ENCODE measurements at places on chromosomes 16 and 17.

DNA sequence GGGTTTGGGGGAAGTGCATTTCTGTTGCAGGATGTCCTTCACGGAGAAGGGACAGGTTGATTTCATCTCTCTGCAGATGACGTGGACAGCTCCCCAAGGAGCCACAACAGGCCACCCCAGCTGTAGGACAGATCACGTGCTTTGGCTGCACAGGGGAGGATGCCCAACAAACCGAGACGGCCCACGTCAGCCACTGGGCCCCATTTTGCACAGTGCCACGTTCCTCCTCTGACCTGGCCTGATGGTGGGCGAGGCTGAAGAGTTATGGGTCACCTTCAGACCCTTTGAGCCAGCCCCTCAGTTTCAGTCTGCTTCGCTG lies 9.0 kb upstream of the RHBDL3 start:
- H3K27ac ChIP-seq = no peak overlapping the region
- H3K27me3 ChIP-seq = no peaks in the 10 kb centered on the region
- DNase-seq = no peak
- no peaks in the 10 kb centered on the region for H3K4me1 ChIP-seq

GRCh38 chr17:50602836-50603235 lies 31.8 kb upstream of the ABCC3 start:
- H3K36me3 ChIP-seq = no peaks in the 10 kb centered on the region
- no peak overlapping the region for H3K4me3 ChIP-seq
- no peaks in the 10 kb centered on the region for H3K27me3 ChIP-seq

DNA sequence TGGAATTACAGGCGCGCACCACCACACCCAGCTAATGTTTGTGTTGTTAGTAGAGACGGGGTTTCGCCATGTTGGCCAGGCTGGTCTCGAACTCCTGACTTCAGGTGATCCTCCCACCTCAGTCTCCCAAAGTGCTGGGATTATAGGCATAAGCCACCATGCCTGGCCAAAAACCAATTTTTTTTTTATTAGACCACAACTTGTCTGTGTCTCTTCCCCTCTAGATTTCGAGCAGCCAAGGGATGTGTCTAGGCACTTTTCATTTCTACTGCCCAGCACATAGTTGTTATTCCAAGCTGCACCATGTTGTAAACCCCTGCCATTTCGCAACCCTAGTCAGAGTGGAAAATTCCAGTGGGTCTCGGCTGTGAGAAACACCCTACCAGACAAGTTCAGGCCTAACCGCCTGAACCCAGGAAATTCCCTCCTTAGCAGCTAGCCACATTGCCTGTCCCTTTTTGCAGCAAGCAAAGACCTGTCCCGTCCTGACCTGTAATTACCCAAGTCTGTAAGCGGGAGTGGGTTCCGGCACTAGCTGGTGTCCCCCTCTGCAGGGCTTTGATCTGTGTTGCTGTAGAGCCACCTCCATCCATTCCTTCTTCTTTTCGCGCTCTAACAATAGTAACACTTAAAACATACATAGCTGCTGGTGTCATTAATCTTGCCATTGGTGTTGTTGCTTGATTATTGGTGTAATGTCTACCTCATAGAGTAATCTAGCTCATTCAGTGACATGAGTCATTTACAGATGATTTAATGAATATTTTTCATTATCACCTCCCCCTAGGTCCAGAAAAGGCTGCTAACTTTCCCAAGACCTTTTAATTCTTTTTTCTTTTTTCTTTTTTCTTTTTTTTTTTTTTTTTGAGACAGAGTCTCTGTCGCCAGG lies 77.3 kb upstream of the ATF7IP2 start:
- no peak overlapping the region for H3K4me3 ChIP-seq
- H3K27ac ChIP-seq = no peak overlapping the region
- no peak for DNase-seq
- no peaks in the 10 kb centered on the region for H3K27me3 ChIP-seq
- H3K36me3 ChIP-seq = no peaks in the 10 kb centered on the region

- no peaks in the 10 kb centered on the region for H3K4me1 ChIP-seq
- no peaks in the 10 kb centered on the region for H3K36me3 ChIP-seq
- no peaks in the 10 kb centered on the region for H3K27me3 ChIP-seq
- no peak for DNase-seq
Observed at GRCh38 chr17:43701318-43701743, 39.6 kb upstream of the MEOX1 start.

DNA sequence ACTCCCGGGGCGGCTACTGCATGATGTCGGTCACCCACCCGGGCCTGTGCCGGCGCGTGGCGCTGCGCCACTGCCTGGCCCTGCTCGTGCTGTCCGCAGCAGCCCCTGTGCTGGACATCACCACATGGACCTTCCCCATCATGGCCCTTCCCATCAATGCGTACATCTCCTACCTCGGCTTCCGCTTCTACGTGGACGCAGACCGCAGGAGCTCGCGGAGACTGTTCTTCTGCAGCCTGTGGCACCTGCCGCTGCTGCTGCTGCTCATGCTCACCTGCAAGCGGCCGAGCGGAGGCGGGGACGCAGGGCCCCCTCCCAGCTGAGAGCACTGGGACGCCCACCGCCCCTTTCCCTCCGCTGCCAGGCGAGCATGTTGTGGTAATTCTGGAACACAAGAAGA lies 29.8 kb downstream of the CDRT15 start:
- H3K4me3 ChIP-seq = no peak overlapping the region
- H3K36me3 ChIP-seq = no peaks in the 10 kb centered on the region
- H3K27ac ChIP-seq = no peak overlapping the region
- DNase-seq = no peak
- H3K4me1 ChIP-seq = no peaks in the 10 kb centered on the region
- H3K27me3 ChIP-seq = no peaks in the 10 kb centered on the region

- no peaks in the 10 kb centered on the region for H3K4me1 ChIP-seq
- no peak overlapping the region for H3K4me3 ChIP-seq
- H3K27me3 ChIP-seq = no peaks in the 10 kb centered on the region
- DNase-seq = no peak
- H3K27ac ChIP-seq = no peak overlapping the region
Observed at GRCh38 chr17:73989671-73990070, 213.8 kb upstream of the RPL38 start.

GRCh38 chr16:75007443-75007842 lies 8.6 kb downstream of the ZNRF1 start:
- H3K27ac ChIP-seq = no peak overlapping the region
- H3K27me3 ChIP-seq = no peaks in the 10 kb centered on the region
- H3K4me3 ChIP-seq = no peak overlapping the region
- no peak for DNase-seq

DNA sequence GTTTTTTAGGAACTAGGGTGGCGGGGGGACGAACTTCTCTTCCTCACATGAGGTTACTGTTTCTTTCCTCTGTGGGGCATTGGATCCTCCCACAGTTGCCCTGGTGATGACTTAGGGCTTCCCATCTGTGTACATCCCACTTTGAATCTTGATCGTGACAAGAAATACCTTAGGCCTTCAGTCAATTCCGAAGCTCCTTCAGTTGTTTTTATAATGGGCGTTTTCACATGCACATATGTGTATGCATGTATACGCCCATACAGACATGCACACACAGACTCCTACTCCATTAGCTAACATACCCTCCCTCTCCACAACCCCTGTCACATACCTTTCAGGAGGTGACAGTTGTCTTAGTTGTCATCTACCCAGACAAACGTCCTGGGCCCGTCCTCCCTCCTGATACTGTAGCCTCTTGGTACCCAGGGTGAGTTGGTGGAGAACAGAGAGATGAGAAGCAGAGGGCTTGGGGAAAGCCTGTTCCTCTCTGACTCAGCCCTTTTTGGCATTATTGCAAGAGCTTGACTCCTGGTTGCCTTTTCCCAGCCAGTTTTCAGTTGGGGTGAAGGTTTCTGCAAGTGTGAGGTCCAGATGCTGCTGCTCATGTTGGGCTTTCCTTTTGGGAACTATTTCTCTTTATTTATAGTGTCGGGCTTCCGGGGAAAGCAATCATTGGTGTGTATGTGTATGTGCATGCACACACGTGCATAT lies 2.2 kb upstream of the AOC2 start:
- peaks cover 35% of the 10 kb centered on the region for H3K36me3 ChIP-seq
- no peak overlapping the region for H3K4me3 ChIP-seq
- DNase-seq = no peak
- H3K27me3 ChIP-seq = no peaks in the 10 kb centered on the region

GRCh38 chr17:82419540-82419939 lies 1.2 kb upstream of the OGFOD3 start:
- no peaks in the 10 kb centered on the region for H3K36me3 ChIP-seq
- no peaks in the 10 kb centered on the region for H3K4me1 ChIP-seq
- H3K27ac ChIP-seq = no peak overlapping the region
- no peaks in the 10 kb centered on the region for H3K27me3 ChIP-seq
- no peak overlapping the region for H3K4me3 ChIP-seq

DNA sequence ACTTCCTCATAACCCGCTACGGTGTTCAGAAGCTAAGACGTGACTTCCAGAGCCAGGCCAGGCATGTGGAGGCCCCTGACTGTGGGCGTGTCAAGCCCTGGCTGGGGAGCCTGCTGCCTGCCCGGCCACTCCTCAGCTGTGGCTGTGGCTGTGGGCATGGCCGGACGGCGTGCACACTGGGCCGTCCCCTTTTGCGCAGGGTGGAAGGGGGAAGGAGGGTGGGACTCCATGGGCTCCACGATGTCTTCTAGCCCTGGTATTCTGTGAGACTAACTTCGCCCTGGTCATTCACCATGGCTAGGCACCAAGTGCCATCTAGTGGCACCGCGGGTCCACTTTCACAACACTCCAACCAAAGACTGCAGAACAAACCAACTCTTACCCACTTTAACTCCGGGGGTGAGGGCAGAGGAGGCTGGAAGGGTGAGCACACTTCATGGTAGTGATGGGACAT lies 67.9 kb downstream of the N4BP1 start:
- H3K4me1 ChIP-seq = no peaks in the 10 kb centered on the region
- H3K4me3 ChIP-seq = no peak overlapping the region
- H3K27me3 ChIP-seq = no peaks in the 10 kb centered on the region
- no peak overlapping the region for H3K27ac ChIP-seq
- DNase-seq = peak; percentile 58
- H3K36me3 ChIP-seq = peaks cover 3% of the 10 kb centered on the region

- no peaks in the 10 kb centered on the region for H3K36me3 ChIP-seq
- DNase-seq = no peak
- no peaks in the 10 kb centered on the region for H3K27me3 ChIP-seq
- H3K4me1 ChIP-seq = no peaks in the 10 kb centered on the region
- no peak overlapping the region for H3K4me3 ChIP-seq
- no peak overlapping the region for H3K27ac ChIP-seq
Observed at GRCh38 chr17:48137656-48138055, 30.1 kb downstream of the SNX11 start.

DNA sequence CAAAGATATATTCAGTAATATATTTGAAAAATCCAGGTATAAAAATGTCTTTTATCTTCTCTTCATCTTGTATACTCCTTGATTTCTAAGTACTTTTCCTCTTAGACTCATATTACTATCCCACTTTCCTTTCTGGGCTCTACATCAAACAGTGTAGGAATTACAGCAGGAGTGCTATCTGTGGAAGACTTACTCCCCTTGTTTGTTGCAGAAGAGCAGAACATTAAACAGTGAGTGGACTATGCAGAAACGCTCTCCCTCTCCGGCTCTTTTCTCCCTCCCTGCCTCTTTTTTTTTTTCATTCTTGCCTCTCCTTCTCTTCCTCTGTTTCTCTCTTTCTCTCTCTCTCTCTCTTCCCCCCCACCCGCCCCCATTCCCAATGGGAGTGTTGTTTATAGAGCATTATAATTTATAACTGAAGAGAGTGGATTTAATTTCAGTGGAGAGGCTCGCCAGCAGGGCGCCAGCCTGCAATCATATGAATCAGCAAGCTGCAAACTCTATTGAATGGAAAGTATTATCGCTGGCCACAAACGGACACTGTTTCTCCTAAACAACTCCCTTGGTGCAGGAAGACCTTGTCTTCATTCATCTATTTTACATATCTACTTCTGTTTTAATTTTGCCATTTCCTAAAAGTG lies 242.3 kb upstream of the TBX2 start:
- no peak for DNase-seq
- H3K4me3 ChIP-seq = no peak overlapping the region
- H3K27ac ChIP-seq = no peak overlapping the region
- H3K4me1 ChIP-seq = peaks cover 3% of the 10 kb centered on the region
- no peaks in the 10 kb centered on the region for H3K27me3 ChIP-seq

DNA sequence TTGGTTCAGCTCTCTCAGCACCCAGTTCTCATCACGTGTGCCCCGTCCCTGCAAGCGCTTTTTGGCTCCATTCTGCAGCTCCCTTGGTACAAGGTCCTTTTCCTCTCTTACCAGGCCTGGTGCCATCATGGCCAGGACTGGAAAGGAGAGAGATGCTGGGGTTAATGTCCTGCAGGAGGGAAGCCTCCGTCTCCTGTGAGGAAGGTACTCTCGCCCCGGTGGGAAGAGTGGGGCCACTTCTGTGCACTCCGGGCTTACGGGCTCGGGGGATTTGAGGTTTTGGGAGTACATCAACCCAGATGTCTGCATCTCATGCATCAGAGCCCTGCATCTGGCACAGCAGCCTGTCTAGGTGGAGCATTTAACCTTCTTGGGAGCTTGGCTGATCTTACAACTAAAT lies 10.1 kb downstream of the CTRB2 start:
- no peaks in the 10 kb centered on the region for H3K36me3 ChIP-seq
- no peak for DNase-seq
- no peak overlapping the region for H3K4me3 ChIP-seq
- peaks cover 4% of the 10 kb centered on the region for H3K4me1 ChIP-seq
- H3K27me3 ChIP-seq = no peaks in the 10 kb centered on the region

- H3K27ac ChIP-seq = no peak overlapping the region
- no peak for DNase-seq
- no peaks in the 10 kb centered on the region for H3K4me1 ChIP-seq
- H3K27me3 ChIP-seq = no peaks in the 10 kb centered on the region
- no peak overlapping the region for H3K4me3 ChIP-seq
Observed at GRCh38 chr16:89534252-89534756, 26.1 kb downstream of the SPG7 start.

DNA sequence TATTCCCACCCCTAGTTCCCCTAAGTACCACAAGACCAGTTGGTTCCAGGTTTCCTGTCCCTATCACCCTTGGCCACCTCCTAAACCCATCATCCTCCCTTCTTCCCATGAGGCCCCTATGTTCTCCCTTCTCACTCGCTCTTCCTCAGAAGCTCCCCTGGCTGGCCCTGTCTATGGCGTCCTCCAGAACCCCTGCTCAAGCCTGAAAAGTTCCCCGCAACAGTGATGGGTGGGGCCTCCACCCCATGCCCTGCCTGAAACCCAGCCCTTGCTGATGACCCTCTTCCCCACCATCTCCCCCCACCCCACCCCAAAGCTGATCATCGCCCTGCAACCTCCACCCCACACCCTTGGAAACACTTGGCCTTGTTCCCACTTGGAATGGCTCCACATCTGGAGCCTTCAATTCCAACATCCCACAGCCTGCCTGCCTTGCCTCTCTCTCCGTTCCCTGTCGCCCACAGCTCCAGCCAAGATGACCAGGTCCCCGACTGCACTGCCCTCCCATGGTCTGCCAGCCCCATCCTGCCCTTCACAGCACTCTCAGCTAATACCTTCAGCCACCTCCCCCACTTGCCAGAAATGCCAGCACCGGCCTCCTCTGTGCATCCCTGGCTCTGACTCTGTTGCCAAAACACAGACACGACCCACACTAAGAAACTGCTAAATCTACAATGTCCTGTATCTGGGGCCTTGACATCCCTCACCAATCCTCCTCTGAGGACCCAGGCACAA lies 10.5 kb downstream of the OSBPL7 start:
- H3K4me1 ChIP-seq = no peaks in the 10 kb centered on the region
- no peaks in the 10 kb centered on the region for H3K36me3 ChIP-seq
- H3K4me3 ChIP-seq = no peak overlapping the region
- no peak overlapping the region for H3K27ac ChIP-seq
- DNase-seq = no peak
- no peaks in the 10 kb centered on the region for H3K27me3 ChIP-seq

- H3K4me3 ChIP-seq = no peak overlapping the region
- no peaks in the 10 kb centered on the region for H3K4me1 ChIP-seq
- no peak for DNase-seq
- no peak overlapping the region for H3K27ac ChIP-seq
Observed at GRCh38 chr16:27254262-27254811, 14.2 kb downstream of the NSMCE1 start.
